ENCODE measurements at places on chromosomes 6 and 20.

DNA sequence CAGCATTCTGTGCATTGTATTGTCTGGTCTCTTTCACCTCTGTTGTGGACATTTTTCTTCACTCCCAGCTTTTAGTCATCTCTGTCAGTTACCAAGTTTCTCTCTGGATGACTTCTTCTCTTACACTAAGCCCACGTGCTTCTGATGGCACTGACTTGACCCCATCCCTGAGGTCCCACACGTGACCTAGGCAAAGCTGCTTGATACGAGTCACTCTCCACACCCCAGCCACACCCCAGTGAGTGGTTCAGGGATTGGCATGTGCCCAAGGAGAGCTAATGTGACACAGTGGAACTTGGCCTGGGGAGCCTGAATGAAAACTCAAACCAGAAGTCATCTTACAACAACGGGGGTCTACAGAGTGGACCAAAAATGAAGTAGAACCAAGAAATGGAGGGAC lies 32.2 kb downstream of the HTR1E start:
- no peak for DNase-seq

DNA sequence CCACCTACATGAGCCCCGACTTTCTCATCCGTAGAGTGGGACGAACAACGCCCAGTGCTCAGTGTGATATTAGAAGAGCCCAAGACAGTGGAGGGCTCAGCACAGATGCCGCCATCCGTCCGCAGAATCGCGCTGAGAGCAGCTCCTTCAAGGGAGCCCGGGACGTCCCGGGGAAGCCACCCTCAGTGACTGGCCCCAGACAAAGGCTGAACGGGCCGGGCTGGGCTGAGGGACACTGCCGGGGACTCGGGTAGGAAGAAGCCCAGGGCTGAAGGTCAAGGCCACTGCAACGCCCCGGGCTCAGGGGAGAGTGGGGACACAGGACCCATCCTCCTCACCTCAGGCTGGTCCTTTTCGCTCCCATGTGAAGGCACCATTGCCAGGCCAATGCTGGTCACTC lies 12.8 kb upstream of the CHRNA4 start:
- DNase-seq, result no peak

GRCh38 chr6:108222504-108222903 lies 38.3 kb downstream of the SNX3 start:
- no peak for DNase-seq

DNA sequence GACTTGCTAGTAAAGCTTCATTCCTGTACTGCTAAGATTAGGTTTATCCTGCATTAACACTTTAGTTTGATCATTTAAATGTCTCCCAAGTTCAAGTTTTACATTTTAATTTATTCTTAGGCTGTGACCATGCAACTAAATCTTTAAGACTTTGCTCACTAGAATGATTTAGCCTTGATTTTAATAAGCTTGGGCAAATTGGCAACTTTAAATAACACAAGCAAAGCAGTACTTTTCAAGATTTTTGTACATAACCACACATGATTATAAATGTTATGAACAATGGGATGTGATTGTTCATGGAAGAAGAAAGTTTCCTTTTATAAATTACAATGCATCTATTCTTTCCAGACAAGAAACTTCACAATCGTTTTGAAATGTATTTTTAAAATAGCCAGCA lies 948.0 kb upstream of the EPHA7 start:
- no peak for DNase-seq

DNA sequence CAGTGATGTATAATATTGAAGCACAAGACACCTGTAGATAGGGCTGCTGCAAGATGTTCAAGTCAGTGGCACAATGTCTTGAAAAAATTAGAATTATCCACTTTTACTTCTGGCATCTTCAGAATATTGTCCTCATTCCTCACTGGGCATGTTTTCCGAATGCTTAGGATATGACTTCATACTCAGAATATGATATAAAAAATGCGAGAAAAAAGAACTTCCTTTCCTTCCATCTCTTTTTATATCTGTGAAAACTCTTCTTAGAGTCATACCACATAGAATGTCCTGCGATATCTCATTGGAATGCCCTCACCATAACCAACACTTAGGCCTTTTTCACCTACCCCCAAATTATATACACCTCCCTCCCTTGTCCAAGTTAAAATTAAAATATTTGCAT lies 4.6 kb downstream of the MAS1L start:
- DNase-seq, result no peak

- DNase-seq, result no peak
These were observed 87.7 kb downstream of the CEBPB start for GRCh38 chr20:50278377-50278683.

DNA sequence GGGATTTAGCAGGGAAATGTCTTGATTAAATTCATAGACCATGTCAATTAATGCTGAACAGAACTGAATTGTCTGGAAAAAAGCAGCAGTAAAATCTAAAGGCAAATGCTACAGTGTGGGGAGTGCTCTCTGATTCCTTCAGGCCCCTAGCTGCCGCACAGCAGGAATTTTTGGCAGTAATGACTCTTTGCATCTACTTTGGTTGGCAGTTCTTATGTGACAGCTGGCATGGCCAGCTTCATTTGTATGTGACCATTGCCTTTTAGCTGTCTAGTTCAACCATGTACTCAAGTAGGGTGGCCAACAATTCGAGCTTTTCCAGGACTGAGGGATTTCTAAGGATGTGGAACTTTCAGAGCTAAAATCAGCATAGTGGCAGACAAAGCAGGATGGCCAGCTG lies 499.1 kb upstream of the MAN1A1 start:
- no peak for DNase-seq

DNA sequence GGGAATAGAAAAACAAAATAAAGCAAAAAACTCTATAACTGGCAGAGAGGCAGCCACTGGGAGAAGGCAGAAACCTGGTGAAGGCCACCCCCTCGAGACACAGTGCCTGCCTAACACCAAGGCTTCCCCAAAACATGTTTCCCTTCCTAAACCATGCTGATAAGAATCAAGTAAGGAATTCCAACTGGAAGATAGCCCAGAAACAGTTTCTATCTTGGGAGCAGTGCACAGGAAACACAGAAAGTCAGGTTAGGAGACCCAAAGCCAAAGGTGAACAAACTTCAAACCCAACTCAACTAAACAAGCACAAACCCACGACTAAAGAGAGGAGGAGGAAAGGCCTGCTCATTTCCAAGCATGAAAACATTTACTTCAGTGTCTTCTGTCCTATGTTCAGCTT lies 433.7 kb upstream of the RGS17 start:
- no peak for DNase-seq

- peak; percentile 18 for DNase-seq
These were observed 297.4 kb downstream of the QKI start for GRCh38 chr6:163711615-163712565.

DNA sequence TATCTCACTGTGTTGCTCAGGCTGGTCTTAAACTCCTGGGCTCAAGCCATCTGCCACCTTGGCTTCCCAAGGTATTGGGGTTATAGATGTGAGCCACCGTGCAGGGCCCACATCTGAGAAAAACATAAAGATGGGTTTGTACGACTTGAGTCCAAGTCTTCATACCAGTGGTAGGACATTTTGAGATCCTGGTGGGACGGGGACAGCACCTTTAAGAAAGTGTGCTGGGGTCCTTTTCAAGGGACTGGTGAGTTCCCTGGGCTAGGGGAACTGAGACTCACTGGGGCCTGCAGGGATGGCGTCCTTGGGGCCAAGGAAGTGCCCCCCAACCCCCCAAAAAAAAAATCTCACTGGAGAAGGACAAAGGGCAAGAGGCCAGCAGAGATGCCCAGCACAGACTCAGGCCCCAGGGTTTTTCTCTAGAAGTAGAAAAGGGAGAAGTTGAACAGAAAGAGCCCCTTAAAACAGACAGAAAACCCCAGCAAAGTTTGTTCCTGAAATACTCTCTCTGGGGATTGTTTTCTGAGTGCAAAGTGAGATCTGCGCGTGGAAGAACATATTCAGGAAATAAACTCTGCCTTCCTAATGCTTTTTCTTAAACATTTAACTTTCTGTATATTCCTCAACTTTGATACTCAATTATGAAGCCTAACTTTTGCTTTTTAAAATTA lies 10.7 kb downstream of the OSBPL2 start:
- DNase-seq, result no peak

DNA sequence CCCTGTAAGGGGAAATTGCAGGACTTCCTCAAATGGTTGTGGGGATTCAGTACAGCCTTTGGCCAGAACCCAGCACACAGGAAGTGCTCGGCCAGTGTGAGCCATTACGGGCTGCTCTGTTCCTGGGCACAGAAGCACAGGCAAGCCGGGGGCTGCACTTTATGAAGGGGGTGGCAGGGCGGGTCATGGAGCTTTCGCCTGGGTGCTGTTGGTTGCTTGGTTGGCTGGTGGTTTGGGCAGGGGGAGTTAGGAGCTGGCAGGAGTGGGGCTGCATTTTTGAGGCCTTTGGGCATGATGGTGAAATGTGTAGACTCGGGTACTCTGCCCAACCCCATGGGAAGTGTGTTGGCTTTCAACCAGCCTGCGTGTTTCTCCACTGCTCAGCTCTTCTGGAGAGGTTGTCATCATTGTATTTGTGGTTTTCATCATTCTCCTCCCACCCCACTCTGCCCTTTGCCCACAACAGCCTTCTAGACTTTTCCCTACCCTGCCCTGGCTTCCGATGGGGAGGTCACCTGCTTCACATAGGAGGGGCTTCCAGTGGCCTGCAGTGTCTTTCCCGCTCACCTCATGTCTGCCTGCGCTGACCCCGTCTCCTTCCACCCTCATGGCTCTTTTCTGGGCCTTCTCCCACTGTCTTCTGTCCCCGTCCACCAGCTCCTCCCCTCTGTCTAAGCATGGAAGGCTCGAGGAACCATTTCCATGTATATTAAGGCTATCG lies 16.1 kb upstream of the RBM38 start:
- no peak for DNase-seq

DNA sequence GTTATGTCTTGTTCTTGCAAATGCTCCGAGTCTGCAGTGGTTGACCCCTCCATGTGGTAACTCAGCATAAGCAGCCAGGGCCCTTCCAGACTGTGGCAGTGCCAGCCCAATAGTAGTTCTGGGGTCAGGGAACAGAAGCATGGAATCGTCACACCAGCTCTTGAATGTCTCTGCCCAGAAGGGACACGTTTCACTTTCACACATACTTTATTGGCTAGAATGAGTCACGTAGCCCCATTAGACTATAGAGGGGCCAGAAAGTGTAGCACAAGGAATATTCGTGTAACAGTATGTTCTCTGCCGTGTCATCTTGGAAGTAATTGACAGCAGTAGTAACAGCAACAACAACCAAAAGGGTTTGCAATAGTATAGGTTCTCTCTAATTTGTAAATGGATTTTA lies 254.7 kb downstream of the FARS2 start:
- no peak for DNase-seq

- DNase-seq, result no peak
These were observed 18.2 kb upstream of the FRMD1 start for GRCh38 chr6:168097221-168097620.

DNA sequence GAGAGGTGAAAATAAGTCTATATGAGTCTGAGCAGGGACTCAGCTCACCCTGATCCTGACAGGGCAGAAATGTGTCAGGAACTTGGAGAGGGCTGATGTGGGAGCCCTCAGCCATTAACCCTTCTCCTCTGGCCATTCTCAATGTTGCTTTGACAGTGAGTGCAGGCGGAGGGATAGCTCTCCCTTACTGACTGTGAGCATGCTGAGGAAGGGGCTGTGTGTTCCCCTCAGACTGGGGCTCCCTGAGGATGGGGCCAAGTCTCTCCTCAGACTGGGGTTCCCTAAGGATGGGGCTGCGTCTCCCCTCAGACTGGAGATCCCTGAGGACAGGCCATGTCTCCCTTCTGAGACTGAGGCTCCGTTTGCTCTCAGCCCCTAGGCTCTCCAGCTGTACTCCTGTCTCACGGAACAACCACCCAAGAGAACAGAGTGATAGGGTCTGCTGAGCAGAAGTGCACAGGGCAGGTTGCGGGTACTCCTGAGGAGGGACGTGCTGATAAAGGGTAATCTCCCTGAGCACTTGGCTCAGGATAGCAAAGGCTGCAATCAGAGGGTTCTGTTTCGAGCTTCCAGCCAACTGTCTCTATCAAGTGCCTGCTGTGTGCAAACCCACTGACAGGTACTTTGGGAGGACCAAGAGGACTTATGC lies 141.0 kb downstream of the MRPL14 start:
- DNase-seq, result no peak

DNA sequence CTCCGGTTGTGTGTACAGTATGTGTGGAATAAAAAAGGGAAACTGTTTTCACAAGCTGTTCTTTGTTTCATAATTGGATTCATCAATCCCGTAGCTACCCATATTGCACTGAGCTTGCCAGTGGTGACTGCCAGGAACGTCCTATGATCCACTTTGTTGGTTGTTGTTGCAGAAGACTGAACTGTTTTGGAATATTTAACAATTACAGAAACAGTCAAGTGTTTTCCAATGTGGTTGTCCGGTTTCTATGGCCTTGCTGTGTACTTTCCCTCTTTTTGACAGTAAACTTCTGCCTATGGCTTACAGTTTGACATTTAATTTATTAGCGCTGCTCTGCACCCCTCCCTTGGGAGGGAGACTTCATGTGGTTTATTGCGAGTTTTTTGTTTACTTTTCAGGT lies 141.2 kb downstream of the DTNBP1 start:
- DNase-seq, result no peak

- no peak for DNase-seq
These were observed 338.1 kb downstream of the PLCB1 start for GRCh38 chr20:8470156-8470555.

DNA sequence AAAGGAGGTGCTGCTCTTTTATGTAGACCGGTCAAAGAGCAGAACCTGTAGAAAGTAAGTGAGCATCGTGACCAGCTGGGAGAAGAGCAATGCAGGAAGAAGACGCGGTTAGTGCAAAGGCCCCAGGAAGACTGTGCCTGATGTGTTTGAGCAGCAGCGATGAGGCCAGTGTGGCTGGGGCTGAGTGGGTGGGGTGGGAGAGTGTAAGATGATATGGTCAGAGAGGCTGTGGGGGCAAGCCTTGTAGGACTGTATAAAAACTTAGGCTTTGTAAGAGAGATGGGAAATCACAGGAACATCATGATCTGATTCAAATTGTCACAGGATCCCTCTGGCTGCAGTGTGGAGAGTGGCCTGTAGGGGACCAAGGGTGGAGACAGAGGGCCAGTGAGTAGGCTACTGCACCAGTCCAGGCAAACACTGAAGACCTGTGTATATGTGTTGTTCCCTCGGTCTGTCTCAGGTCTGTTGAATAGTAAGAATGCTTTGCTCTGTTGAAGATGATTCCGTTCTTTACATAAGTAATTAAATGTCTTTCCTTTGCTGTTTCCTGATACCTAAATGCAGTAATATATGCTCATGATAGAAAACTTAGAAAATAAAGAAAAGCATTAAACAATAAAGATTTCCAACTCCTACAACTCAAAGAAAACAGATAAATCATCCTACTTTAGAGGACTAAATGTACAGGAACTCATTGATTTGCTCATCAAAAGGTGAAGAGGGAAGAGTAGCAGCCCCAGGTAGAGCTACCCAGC lies 23.6 kb upstream of the WFDC2 start:
- peak; percentile 39 for DNase-seq

GRCh38 chr6:127833336-127833735 lies 67.5 kb downstream of the THEMIS start:
- no peak for DNase-seq

Data from CD4-positive, alpha-beta T cell treated with Interleukin-21 for 1 hour (primary cell).